ENCODE measurements at places on chromosomes 2 and 18. TPM values are rescaled to one million over a fixed set of nuclear protein-coding genes. Genes with fewer than 3 reads are reported as not detected.

DNA sequence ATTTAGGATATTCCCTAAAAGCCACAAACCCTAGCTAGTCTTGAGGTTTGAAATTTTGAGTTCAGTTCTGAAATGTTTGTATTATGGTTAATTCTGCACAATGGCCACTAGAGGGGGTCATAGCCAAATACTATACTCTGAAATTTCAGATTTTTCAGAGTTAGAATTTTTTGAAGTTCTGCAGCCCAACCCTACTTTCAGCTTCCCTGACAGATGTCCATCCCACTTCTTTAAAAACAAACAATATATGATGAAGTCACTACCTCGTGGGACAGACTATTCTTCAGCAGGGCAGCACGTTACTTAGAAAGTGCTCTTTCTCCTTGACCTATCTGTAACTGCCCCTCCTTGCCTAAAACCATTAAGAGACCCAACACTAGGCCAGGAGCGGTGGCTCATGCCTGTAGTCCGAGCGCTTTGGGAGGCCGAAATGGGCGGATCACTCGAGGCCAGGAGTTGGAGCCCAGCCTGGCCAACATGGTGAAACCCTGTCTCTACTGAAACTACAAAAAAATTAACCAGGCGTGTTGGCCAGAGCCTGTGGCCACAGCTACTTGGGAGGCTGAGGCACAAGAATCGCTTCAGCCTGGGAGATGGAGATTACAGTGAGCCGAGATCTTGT, 48.2 kb upstream of the PAPOLG start:
- no peak for DNase-seq

- DNase-seq: no peak
Measured at GRCh38 chr2:229901819-229902218, 20.0 kb downstream of the TRIP12 start.

Gene CD8A
- total RNA-seq: 162 TPM

- DNase-seq: no peak
Measured at GRCh38 chr2:238106339-238106697, 6.2 kb downstream of the ESPNL start.

GRCh38 chr2:110106642-110107041, 9.0 kb downstream of the MALL start:
- DNase-seq: no peak

DNA sequence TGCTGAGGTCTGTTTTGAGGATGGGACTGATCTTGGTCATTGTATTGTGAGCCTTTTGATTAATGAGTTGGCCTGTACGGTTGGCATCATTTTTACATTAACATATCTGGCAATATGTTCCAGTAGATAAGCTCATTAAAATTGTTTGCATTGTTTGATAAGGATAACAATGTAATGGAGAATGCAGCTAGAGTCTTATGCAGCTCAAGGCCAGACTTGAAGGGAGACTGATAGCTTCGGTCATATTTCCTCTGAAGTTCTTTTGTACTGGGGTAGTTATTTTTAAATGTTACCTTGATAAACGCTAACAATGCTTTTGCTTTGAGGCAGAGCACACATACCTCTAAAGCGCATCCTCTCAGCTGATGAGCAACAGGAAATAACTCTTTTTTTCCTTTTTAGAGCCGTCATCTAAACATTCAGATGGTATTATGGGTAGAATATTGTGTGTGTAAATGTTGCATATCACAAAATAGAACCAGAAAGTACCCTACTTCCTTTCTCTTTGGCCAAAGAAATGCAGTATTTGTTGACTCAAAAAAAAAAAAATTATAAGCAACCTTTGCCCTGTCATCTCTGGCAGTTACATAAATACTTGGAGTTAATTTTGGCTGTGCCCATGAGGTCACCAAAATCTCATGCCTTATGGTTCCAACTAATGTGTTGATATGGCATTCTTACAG, 1.3 kb downstream of the MAPRE2 start:
- DNase-seq: peak; percentile 80

Gene SIX2
- total RNA-seq: not detected

DNA sequence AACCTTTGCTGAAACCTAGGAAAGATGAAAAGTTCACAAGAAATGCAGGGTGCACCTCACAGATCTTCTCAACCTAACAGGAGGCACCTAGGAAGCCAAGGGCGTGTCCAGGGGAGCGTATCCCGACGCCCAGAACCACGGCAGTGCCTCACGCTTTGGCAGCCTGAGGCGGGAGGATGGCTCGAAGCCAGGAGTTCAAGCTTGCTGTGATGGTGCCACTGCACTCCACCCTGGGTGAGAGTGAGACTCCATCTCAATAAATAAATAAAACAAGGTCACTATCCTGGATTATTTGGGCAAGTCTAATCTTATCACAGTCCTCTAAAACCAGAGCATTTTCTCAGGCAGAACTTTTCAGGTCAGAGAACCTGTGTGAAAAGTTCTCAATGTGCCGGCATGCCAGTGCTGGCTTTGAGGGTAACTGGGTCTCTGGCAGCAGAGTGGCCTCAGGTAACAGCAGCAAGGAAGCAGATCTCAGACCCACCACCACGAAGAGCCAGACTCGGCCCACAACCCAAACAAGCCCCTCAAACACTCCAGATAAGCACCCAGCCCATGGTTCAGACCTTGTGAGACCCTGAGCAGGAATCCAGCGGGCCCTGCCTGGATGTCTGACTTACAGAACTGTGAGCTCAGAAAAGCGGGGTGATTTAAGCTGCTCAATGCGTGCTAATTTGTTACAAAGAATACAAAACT, 11.7 kb downstream of the HSBP1L1 start:
- no peak for DNase-seq

- no peak for DNase-seq
Measured at GRCh38 chr2:24872344-24873115, 47.5 kb downstream of the ADCY3 start.

Gene HOXD13
- not detected for total RNA-seq

DNA sequence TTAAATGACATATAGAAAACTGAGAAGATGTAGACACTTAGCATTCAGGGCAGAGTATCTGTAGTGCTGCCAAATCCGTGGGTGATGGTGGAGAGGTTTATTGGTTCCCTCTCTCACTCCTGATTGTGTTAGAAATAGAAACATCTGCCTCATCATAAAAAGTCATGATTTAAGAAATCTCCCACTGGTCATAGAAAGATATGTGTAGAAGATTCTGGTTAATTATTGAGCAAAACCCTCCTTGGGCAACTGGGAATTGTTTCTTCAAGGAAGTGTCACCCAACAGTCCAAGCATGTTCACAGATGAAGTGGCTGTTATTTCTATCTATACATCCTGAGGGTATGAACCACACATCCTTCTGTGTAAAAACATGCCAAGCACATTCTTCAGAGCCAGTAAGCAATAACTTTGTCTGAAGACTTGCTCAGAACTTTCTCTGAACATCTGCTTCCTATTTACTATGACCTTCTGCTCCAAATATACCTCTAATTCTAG, 33.6 kb upstream of the CHRNA1 start:
- DNase-seq: no peak

DNA sequence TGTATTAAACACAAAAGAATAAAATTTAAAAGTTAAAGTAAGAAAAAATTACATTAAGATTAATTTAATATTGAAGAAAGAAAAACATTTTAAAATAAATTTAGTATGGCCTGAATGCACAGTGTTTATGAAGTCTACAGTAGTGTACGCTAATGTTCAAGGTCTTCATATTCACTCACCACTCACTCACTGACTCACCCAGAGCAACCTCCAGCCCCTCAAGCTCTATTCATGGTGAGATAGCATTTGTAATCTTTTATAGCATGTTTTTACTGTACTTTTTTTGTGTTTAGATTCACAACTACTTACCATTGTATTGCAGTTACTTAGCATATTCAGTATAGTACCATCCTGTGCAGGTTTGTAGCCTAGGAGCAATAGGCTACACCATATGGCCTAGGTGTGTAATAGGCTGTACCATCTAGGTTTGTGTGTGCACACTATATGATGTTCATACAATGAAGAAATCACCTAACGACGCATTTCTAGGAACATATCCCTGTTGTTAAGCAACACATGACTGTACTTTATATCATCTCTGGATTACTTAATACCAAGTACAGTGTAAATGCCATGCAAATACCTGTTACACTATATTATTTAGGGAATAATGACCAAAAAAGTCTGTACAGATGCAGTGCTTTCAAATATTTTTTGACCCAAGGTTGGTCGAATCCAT, 144.0 kb upstream of the IL1R2 start:
- no peak for DNase-seq

GRCh38 chr18:73768043-73768442, 379.6 kb downstream of the FBXO15 start:
- DNase-seq: no peak

- no peak for DNase-seq
Measured at GRCh38 chr2:186480991-186481390, 5.1 kb upstream of the ZC3H15 start.

Gene IMP4
- total RNA-seq: 80.6 TPM

- no peak for DNase-seq
Measured at GRCh38 chr2:152693033-152693432, 24.2 kb downstream of the PRPF40A start.

Gene DQX1
- total RNA-seq: not detected

Gene GREB1L
- not detected for total RNA-seq

GRCh38 chr2:241797441-241798080, 11.4 kb upstream of the NEU4 start:
- no peak for DNase-seq

Gene KCNF1
- total RNA-seq: not detected

DNA sequence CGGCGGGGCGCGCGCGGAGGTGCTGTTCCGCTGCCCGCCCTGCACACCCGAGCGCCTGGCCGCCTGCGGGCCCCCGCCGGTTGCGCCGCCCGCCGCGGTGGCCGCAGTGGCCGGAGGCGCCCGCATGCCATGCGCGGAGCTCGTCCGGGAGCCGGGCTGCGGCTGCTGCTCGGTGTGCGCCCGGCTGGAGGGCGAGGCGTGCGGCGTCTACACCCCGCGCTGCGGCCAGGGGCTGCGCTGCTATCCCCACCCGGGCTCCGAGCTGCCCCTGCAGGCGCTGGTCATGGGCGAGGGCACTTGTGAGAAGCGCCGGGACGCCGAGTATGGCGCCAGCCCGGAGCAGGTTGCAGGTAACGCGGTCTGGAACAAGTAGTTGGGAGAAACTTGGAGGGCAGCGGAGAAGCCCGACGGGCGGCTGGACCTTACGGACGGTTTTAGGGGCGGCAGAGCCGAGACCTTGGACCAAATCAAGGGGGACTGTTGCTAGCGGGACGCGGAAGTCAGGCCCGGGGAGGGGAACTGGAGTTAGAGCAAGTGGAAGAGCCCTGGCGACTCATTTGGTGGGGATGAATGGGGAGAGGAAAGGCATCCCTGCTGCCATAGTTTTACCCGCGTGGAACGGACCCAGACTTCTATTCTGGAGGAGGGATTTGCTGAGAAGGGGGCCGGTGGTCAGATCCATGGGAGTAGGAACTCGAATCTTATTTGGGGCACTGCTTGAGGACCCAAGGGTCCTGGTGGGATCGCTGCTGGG, 573 bp downstream of the IGFBP2 start:
- DNase-seq: no peak

DNA sequence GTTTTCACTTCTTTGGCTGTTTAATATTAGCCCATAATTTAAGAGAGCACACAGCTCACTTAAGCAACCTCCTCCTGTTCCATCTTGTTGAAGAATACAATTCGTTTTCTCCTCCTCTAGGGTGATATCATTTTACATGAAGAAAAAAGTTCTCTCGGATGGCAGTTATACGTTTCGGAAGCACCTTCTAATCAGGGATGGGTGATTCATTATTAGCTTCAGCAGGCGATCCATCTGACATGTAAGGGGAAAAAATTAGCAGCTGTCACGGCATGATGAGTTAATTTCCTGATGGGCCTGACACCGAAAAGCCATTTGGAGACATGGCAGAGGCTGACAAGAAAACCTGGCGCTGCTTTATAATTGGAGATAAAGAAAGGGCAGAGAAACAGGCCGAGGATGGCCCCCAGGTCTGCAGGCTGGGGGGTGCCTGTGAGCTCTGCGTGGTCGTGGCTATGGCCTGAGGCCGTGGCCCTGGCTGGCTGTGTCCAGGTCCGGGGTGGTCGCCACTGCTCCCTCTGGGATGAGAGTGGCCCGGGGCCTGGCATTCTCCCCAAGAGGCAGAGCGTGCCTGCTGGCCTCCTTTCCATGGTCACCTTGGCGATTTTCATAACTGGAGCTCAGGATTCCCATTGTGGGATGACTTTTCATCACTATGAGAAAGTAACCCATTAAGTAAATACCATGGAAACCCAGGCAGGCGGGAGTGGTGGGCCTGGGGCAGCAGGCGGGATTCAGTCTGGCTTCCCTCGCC, 140.1 kb downstream of the PTGR3 start:
- DNase-seq: no peak

Gene NR4A2
- total RNA-seq: 316 TPM

Gene GGCX
- 21.7 TPM for total RNA-seq

Gene EGR4
- total RNA-seq: 2.6 TPM

GRCh38 chr2:178731300-178731699, 75.9 kb downstream of the TTN start:
- no peak for DNase-seq

Gene GPBAR1
- total RNA-seq: 3.3 TPM

Gene UGT1A4
- not detected for total RNA-seq

DNA sequence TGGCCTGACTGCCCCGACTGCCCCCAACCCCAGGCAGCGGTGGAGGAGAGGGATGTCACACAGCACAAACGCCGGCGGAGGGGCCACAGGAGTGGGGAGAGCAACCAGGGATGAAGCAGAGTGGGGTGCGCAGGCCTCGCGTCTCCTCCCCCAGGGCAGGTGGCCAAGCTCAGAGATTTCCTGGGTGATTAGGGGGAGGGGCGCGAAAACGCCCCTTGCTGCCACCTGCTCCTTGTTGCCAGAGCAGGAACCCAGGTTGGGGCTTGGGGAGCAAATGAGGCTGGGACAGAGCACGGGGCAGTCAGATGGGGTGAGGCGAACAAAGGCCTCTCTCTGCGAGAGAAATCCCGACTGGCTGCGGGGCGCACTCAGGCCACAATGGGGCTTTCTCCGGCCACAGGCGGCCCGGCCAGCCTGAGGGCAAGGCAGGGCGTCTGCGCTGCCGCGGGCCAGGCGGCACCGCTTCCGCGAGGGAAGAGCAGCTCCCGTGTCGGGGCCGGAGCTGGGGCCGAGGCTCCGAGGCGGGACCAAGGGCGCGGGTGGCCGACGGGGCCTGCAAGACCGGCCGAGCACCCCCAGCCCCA, 11.5 kb downstream of the TEX44 start:
- DNase-seq: no peak

Gene GREB1
- total RNA-seq: 0.85 TPM

Gene NCK2
- total RNA-seq: 50.8 TPM

Gene RAD51AP2
- total RNA-seq: not detected

- no peak for DNase-seq
Measured at GRCh38 chr2:25389161-25389560, 47.4 kb upstream of the DNMT3A start.

DNA sequence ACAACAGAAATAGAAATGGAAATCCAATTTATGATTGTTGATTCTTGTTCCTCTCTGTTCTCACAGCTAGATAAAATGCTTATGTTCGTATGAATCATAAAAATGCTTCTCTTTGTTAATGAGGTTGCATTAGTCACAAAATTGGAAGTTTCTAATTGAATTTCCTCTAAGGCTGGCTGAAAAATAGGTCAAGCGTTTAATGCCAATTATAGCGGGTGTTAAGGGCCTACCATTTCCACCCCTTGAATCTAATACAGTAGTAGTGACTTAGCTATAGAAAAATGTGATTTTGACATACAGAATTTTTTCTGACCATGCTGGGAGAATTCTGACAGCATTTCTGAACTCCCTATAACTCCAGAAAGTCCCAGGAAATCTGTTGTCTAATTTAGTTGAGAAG, 107.1 kb downstream of the TTN start:
- no peak for DNase-seq

Gene LYG1
- 2.6 TPM for total RNA-seq

- DNase-seq: no peak
Measured at GRCh38 chr2:149399934-149400615, 69.7 kb downstream of the LYPD6 start.

- no peak for DNase-seq
Measured at GRCh38 chr2:122266636-122267035, 511.2 kb downstream of the TSN start.

Gene SPIRE1
- 5.4 TPM for total RNA-seq

Data from natural killer cell (primary cell).